Pulmonary artery endothelial cell (primary cell): ENCODE measurements at places on chromosomes 5 and 9. TPM values are rescaled to one million over a fixed set of nuclear protein-coding genes. Genes with fewer than 3 reads are reported as not detected.

DNA sequence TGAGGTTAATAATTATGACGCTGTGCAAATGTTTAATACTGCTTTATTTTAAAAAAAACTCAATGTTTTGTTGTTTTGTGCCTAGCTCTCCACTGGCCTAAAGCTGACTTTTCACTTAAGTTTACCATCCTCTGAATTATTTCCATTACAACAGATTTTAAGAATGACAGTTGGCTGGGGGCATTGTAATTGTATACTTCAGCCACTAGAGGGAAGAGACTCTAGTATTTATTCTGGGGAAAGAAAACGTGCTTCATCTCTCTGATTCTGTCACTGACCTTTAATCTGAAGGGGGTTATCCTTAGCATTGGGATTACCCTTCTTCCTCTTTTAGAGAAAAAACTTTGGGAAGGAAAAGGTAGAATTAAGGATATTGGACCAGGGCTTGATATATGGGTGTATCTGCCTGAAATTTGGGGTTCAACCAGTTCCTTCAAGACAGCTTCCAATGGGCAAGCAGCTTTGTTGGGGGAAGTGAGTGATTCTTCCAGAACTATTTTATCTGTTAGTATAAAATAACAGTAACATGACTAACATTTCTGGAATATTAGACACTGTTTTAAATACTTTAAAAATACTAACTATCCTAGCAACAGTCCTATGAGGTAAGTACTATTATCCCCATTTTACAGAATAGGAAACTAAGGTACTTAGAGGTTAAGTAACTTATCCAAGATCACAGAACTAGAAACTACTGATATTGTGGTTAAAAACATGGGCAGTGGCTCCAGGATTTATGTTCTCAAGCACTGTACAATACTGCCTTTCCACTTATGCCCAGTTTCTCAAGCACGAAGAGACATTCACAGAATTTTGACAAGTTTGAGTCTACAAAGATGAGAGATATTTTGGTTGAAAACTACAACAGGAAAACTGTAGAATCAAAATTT lies 208.4 kb downstream of the CD180 start:
- no peak for DNase-seq

TMEM161B gene
- total RNA-seq: 9.5 and 9.6 TPM in 2 replicates

DNA sequence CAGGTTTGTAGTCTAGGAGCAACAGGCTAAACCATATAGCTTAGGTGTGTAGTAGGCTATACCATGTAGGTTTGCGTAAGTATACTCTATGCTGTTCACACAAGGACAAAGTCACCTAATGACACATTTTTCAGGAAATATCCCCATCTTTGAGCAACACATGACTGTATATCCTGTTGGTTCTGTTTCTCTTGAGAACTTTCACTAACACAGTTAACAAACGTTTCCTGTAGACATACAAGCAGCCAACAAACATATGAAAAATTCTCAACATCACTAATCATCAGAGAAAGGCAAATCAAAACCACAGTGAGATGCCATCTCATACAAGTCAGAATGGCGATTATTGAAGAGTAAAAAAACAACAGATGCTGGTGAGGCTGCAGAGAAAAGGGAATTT lies 68.2 kb downstream of the NR2F1-AS1 start:
- peak; percentile 90 for DNase-seq

DNA sequence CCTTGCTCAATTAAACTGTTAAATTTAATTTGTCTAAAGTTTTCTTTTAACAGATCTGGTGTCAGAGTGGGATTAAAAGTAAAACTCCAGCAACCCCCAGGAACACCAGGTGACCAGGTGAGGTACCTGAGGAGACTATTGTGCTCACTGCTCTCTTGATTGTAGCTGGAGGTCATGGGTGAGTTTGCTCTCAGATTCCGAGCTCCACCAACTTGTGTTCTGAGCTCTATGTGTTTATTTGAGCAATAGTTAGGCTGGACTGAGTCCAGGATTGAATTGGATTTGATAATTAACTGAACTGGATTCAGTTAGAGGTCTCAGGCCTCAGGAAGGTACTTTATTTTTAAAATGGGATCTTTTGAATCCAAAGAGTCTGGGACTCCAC lies 17.9 kb upstream of the SCGB3A2 start:
- DNase-seq: no peak

DNA sequence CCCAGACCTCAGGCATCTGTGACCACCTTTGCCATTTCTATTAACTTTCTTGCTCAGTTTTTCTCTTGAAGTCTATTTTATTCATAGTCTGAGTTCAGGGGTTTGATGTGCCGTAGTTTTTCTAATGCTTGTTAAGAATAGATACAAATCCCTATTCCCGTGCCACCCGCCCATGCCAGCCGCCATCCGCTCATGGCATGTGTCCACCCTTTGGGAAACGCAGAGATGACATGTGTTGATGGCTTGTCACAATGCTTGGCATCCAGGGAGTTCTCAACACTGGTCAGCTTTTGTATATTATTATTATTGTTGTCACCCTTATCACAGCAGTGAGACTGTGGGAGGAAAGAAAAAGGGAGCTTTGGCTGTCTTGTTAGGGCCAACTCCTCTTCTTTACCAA lies 17.3 kb upstream of the ANGPTL2 start:
- no peak for DNase-seq

- DNase-seq: peak; percentile 8
Measured at GRCh38 chr9:14066831-14067230, 247.1 kb downstream of the NFIB start.

- DNase-seq: no peak
Measured at GRCh38 chr5:96279801-96280542, 153.1 kb downstream of the PCSK1 start.

B4GALT1 gene
- total RNA-seq: 15.5 and 19.2 TPM in 2 replicates

MORN5 gene
- not detected in 2 replicates for total RNA-seq

DNA sequence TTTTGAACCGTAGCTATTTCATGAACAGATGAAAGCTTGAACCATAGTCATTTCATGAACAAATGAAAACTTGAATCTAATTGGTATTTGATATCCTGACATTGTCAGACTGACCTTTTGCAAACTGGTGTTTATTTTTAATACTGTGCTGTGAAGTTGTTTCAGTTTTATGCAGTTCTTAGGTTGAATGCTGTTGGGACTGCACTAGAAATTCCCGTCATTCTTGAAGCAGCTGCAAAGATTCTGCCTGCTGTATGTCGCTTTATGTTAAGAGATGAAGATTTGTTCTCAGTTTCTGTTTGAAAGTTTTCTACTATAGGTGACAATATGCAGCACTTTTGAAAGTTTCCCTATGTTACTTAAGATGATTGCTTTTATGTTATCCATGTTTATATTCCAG lies 22.5 kb upstream of the FAM120AOS start:
- no peak for DNase-seq

CATSPER3 gene
- total RNA-seq: 0.07 TPM in 1 of 2 replicates, not detected in the other
